CD14-positive monocyte (primary cell): ENCODE measurements at places on chromosomes 1 and 21. TPM values are rescaled to one million over a fixed set of nuclear protein-coding genes. Genes with fewer than 3 reads are reported as not detected.

GRCh38 chr1:153397051-153397923 lies 6.4 kb upstream of the S100A8 start:
- H3K4me1 ChIP-seq: peaks cover 85% of the 10 kb centered on the region
- no peak for DNase-seq
- no peak overlapping the region for H3K4me3 ChIP-seq
- H3K27me3 ChIP-seq: no peaks in the 10 kb centered on the region

- no peak overlapping the region for H3K4me3 ChIP-seq
- H3K27ac ChIP-seq: no peak overlapping the region
- DNase-seq: no peak
These were observed 631.6 kb upstream of the CAMK1G start for GRCh38 chr1:208951908-208952307.

- H3K27me3 ChIP-seq: peaks cover 11% of the 10 kb centered on the region
- H3K4me1 ChIP-seq: no peaks in the 10 kb centered on the region
- H3K36me3 ChIP-seq: no peaks in the 10 kb centered on the region
- H3K4me3 ChIP-seq: no peak overlapping the region
- no peak overlapping the region for H3K27ac ChIP-seq
These were observed 161.9 kb upstream of the GALNT2 start for GRCh38 chr1:229905031-229905545.

The CD247 gene
- polyA plus RNA-seq: 0.29 and 0.62 TPM in 2 replicates

DNA sequence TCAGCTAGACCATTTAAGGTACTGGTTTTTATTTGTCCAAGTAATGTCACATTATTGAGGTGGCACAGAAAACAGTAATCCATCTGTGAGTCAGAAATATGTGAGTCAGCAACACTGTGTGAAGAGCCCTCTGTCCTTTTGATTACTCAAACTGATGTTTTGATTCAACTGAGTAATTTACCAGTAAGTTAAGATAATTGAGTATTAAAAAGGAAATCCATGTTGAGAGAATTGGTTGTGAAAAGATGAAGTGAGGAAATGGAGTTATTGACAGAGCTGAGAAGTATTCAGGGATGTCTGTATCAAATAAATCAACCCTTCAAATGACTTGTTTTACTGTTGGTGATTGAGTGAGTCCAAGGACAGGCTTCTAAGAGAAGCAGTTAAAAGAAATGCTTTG lies 302.7 kb upstream of the SGIP1 start:
- no peak for DNase-seq
- H3K4me3 ChIP-seq: no peak overlapping the region
- no peak overlapping the region for H3K27ac ChIP-seq
- no peaks in the 10 kb centered on the region for H3K36me3 ChIP-seq
- no peaks in the 10 kb centered on the region for H3K4me1 ChIP-seq

DNA sequence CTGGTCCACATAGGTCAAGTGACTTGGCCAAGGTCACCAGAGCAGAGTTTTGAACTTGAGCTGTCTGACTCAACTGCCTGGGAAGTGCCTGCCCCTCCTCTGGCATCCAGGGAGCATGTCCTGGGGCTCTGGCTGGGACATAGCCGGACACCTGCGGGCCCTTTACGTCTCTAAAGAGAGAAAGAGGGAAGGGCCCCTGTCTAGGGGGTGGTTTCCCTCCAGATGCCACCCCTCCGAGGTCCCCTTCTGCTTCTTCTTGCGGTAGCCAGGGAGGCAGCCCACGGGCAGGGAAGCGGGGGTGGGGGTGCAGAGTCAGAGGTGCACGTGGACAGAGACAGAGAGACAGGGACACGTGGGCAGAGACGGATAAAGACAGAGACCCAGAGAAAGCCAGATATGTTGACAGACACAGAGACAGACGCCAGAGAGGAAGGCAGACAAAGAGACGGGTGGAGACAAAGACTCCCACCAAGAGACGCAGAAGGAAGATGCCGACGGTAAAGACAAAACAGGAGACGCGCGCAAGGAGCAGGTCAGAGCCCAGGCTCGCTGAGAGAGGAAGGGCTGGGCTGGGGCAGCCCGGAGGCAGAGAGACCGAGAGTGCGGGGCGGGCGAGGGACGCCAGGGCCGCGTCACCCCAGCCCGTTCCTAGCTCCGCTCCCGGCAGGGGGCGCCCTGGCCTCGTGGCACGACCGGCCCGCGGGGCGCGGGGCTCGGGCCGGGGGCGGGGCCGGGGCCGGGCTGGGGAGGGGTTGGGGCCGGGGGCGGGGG lies 458 bp upstream of the ALPL start:
- no peaks in the 10 kb centered on the region for H3K36me3 ChIP-seq
- no peaks in the 10 kb centered on the region for H3K4me1 ChIP-seq
- H3K4me3 ChIP-seq: no peak overlapping the region

- H3K4me3 ChIP-seq: no peak overlapping the region
- no peak overlapping the region for H3K27ac ChIP-seq
- no peak for DNase-seq
- H3K36me3 ChIP-seq: no peaks in the 10 kb centered on the region
- H3K4me1 ChIP-seq: peaks cover 3% of the 10 kb centered on the region
These were observed 63.6 kb upstream of the CTTNBP2NL start for GRCh38 chr1:112332176-112333150.

The HPCAL4 gene
- polyA plus RNA-seq: 0.03 TPM

The RNF2 gene
- polyA plus RNA-seq: 8.9 and 15.5 TPM in 2 replicates

- peaks cover 4% of the 10 kb centered on the region for H3K27me3 ChIP-seq
- H3K4me3 ChIP-seq: no peak overlapping the region
- no peak overlapping the region for H3K27ac ChIP-seq
- no peak for DNase-seq
These were observed 10.6 kb downstream of the CELSR2 start for GRCh38 chr1:109259674-109260557.

DNA sequence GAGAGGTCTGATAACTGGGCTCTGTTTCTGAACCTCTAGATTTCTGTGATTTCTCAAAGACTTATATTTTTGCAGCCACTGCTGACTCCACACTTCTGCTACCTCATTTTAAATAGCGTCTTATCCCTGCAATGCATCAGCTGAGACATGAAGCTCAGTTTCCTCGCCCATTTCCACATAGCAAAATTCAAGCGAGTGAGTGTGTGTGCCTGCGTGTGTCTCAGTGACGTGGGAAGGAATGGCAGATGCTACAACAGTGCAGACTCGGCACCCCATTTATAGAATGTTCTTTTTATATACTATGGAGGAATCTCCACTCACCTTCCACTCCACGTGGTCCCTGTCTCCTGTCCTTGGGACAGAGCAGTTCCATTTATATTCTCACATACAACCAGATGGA lies 35.7 kb downstream of the ZMYND12 start:
- no peak for DNase-seq
- H3K4me1 ChIP-seq: no peaks in the 10 kb centered on the region
- H3K36me3 ChIP-seq: no peaks in the 10 kb centered on the region

The SORT1 gene
- polyA plus RNA-seq: 41.1 TPM

GRCh38 chr1:53600561-53600960 lies 138.4 kb downstream of the GLIS1 start:
- no peak overlapping the region for H3K27ac ChIP-seq
- no peaks in the 10 kb centered on the region for H3K27me3 ChIP-seq
- no peaks in the 10 kb centered on the region for H3K36me3 ChIP-seq

DNA sequence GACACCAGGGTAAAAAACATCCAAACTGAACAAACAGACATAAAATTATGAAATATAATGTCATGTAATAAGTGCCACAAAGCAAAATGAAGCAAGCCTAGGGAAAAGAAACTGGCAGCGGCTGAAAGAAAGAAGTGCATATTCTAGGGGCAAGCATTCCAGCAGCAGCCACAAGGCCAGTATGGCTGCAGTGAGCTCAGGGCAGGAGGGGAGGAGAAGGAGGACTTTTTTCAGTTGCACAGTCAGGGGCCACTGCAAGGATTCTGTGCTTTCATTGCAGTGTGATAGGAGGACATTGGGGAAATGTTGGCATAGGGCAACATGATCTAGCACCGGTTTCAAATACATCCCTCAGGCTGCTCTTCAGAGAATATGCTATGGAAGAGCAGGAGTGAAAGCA lies 263.8 kb downstream of the NEGR1 start:
- H3K4me3 ChIP-seq: no peak overlapping the region
- no peaks in the 10 kb centered on the region for H3K27me3 ChIP-seq
- H3K36me3 ChIP-seq: no peaks in the 10 kb centered on the region
- no peaks in the 10 kb centered on the region for H3K4me1 ChIP-seq
- H3K27ac ChIP-seq: no peak overlapping the region
